Endothelial cell of umbilical vein (primary cell): ENCODE measurements at places on chromosomes 1 and 21. TPM values are rescaled to one million over a fixed set of nuclear protein-coding genes. Genes with fewer than 3 reads are reported as not detected.

DNA sequence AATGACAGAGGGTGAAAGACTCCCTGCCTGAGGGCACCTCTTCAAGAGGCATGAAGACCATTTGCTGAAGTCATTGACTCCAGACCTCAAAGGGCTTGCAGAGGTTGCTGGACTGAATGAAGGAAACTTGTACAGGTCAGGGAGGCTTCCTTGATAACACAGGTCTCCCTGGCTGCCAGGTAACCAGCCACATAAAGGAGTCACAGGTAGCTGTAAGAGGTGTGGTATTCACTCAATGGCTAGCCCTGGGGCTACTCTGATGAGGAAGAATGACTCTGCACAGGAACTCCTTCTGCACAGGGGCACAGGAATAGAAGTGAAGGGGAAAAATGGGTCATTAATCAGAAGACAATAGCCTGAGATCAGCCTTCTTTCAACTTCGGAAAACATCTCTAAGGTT, 187.5 kb downstream of the LMX1A start:
- no peaks in the 10 kb centered on the region for H3K4me1 ChIP-seq
- no peak overlapping the region for H3K4me3 ChIP-seq
- no peaks in the 10 kb centered on the region for H3K36me3 ChIP-seq
- no peak for DNase-seq
- H3K27ac ChIP-seq, result no peak overlapping the region

DNA sequence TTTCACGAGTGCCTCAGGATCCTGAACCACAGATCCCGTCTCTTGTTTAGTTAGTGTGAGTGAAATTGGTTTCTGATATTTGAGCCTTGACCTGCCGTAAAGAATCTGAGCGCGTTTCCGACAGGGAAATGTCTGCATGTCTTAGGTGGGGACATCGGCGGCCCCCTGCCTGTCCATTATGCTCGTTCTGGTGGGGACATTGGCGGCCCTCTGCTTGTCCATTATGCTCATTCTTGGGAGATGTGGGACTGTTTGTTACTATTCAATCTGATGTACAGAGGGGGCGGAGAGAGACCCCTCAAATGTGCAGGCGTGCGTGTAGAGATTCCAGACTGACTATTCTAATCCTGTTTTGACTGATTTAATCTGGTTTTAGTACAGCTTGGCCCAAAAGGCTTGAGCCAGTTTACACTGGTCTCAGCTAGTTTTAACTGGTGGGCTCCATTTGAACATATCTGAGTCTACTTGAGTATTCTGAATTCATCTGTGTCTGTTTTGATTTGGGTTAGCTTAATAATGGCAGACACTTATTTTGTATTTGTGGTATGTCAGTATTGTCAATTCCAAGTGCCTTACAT, 6.6 kb upstream of the TINAGL1 start:
- no peak for DNase-seq
- H3K27me3 ChIP-seq, result no peaks in the 10 kb centered on the region
- no peak overlapping the region for H3K4me3 ChIP-seq
- peaks cover 18% of the 10 kb centered on the region for H3K4me1 ChIP-seq

MYOC gene
- total RNA-seq, result not detected in 2 replicates

- no peaks in the 10 kb centered on the region for H3K36me3 ChIP-seq
- H3K27me3 ChIP-seq, result no peaks in the 10 kb centered on the region
- no peak overlapping the region for H3K27ac ChIP-seq
Observed at GRCh38 chr21:30988706-30989105, 49.6 kb downstream of the KRTAP19-8 start.
